ENCODE measurements at places on chromosomes 3 and 15. TPM values are rescaled to one million over a fixed set of nuclear protein-coding genes. Genes with fewer than 3 reads are reported as not detected.

Gene AMIGO3
- not detected for total RNA-seq

Gene ITIH1
- total RNA-seq, result 12.3 TPM

Gene SLC15A2
- 1.0 TPM for total RNA-seq

DNA sequence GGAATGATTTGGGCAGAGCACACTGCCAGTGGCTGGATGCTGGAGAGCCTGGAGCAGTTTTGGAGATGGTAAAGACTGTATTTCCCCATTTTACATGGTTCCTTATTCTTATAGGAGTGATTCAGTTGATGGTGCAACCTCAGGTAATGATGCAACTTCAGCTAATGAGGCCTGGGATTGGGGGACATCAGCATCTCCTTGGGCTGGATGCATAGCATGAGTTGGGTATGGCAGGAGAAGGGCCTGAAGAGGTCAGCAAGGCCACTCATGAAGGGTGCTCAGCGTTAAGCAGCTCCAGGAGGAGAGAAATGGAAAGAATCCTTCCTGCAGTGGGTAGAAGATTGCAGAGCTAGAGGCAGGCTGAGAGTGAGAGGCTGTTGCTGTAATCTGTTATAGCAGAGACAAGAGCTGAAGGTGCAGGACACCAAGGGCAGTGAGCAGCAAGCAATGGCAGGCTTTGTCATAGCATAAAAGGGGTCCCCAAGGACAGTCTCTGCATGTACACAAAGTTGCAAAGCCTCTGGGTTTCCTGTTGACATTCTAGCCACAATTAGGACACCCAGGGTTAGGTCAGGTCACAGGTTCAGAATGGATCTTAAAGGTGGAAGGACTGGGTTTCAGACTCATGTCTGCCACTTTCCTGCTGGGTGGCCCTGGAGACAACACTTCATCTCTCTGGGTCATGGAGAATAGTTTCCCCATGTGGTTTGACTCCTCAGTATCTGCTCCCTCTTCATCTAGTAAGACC, 29.5 kb upstream of the SNRK start:
- no peaks in the 10 kb centered on the region for H3K27me3 ChIP-seq
- peaks cover 10% of the 10 kb centered on the region for H3K4me1 ChIP-seq
- H3K4me3 ChIP-seq, result no peak overlapping the region
- H3K27ac ChIP-seq, result no peak overlapping the region
- no peaks in the 10 kb centered on the region for H3K36me3 ChIP-seq
- DNase-seq, result no peak

- H3K4me3 ChIP-seq, result no peak overlapping the region
- no peak for DNase-seq
- no peaks in the 10 kb centered on the region for H3K36me3 ChIP-seq
- peaks cover 28% of the 10 kb centered on the region for H3K4me1 ChIP-seq
- no peak overlapping the region for H3K27ac ChIP-seq
- no peaks in the 10 kb centered on the region for H3K27me3 ChIP-seq
Measured at GRCh38 chr15:45326741-45327140, 51.6 kb downstream of the GATM start.

DNA sequence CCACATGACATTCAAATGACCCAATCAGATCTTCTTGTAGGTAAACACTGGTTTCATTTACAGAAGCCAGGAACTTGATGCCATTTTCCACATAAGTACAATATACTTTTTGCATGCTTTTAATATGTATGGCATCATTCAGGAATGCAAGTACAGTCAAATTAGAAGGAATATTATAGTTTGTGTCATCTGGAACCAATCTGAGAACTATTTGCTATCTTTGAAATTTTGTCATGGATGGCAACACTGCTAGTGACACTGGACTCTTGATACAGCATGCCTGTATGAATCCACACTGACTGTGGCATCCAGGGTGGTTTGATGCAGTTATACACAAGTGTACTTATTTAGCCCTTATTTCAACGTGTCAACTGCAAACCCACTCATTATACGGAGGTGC, 141.6 kb downstream of the EBLN2 start:
- no peak overlapping the region for H3K27ac ChIP-seq
- DNase-seq, result no peak
- no peaks in the 10 kb centered on the region for H3K36me3 ChIP-seq
- no peaks in the 10 kb centered on the region for H3K27me3 ChIP-seq
- H3K4me3 ChIP-seq, result no peak overlapping the region

DNA sequence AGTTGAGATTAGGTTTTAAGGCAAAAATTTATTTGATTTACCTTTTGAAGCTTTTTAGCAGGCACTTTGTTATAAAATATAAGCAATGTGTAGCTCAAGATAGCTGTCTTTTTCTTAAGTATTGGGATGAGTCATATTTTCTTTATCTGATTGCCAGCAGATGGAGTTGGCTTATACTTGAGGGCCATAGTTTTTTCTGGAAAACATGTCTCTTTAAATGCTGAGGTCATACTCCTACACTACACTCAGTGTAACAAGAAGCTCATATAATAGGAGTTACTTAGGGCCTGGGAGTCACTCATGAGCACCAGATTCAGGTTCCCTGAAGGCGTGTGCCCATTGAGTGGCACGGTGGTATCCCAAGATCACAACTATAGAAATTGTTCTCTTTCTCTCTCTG, 579.8 kb downstream of the EDEM1 start:
- H3K27me3 ChIP-seq, result no peaks in the 10 kb centered on the region
- H3K4me3 ChIP-seq, result no peak overlapping the region
- H3K36me3 ChIP-seq, result no peaks in the 10 kb centered on the region
- H3K27ac ChIP-seq, result no peak overlapping the region
- H3K4me1 ChIP-seq, result no peaks in the 10 kb centered on the region

- no peak for DNase-seq
- no peak overlapping the region for H3K27ac ChIP-seq
- H3K4me1 ChIP-seq, result peaks cover 16% of the 10 kb centered on the region
- H3K27me3 ChIP-seq, result no peaks in the 10 kb centered on the region
- H3K4me3 ChIP-seq, result no peak overlapping the region
- H3K36me3 ChIP-seq, result no peaks in the 10 kb centered on the region
Measured at GRCh38 chr3:31165399-31165860, 271.0 kb upstream of the GADL1 start.

DNA sequence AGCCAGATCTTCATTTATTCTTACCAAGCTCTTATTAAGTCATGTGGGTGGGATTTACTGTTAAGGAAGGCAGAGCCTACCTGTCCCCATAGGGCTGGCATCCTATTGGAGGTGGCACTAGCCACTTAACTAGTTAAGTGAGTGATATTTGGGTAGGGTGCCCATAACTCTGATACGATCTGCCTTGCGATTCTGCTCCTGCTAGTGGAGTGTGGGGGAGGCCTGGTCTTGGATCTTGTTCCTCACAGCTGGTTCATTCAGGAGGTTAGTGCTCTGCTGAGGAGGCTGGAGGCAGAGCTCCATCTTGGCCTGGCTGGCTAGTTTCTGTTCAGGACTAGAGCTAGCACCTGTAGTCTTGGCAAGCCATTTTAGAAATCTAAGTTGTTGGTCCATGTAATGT, 9.3 kb downstream of the BAHD1 start:
- H3K4me1 ChIP-seq, result peaks cover 70% of the 10 kb centered on the region
- no peaks in the 10 kb centered on the region for H3K27me3 ChIP-seq
- no peak for DNase-seq
- H3K4me3 ChIP-seq, result no peak overlapping the region

DNA sequence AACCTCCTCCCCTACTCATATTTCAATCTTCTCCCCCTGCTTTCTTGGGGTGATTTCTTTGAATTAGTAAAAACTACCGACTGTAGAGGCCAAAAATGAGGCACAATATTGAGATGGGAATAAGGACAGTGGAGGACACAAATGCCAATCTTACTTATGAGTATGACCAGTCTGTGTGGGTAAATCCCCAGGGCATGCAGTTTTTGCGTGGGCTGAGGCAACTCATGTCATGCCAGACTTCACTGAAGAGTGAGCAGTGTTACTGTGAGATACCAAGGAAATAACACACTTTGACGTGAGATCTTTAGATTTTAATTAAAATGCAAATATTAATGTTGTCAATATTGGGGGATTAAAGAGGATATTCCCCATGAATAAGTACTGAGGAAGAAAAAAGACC, 254.3 kb upstream of the ICE2 start:
- H3K27ac ChIP-seq, result no peak overlapping the region
- no peak for DNase-seq
- H3K27me3 ChIP-seq, result no peaks in the 10 kb centered on the region
- peaks cover 57% of the 10 kb centered on the region for H3K4me1 ChIP-seq
- no peak overlapping the region for H3K4me3 ChIP-seq
- H3K36me3 ChIP-seq, result no peaks in the 10 kb centered on the region

- peaks cover 35% of the 10 kb centered on the region for H3K4me1 ChIP-seq
- DNase-seq, result no peak
- no peaks in the 10 kb centered on the region for H3K36me3 ChIP-seq
- peak overlapping the region; percentile 98 for H3K4me3 ChIP-seq
Measured at GRCh38 chr3:41199866-41200668, 762 bp downstream of the CTNNB1 start.

DNA sequence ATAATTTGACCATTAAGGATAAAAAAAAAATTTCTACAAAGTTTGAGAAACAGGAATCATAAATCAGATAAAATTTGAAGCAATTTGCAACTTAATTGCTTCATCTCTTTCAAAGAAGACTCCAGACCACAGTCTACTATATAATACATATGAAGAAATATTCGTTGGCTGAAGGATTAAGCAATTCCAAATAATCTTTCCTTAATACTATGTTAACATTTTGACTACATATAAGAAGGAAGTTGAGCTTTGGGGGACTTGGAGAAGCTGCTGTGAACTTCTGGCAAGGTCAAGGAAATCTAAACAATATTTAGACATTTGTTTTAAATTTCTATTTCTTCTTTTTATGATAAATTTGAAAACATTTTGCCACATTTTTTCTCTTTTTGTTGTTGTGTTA, 13.5 kb upstream of the GABRR3 start:
- H3K27me3 ChIP-seq, result no peaks in the 10 kb centered on the region
- H3K4me1 ChIP-seq, result no peaks in the 10 kb centered on the region
- no peak for DNase-seq
- no peaks in the 10 kb centered on the region for H3K36me3 ChIP-seq
- H3K4me3 ChIP-seq, result no peak overlapping the region

GRCh38 chr3:126128504-126129397, 44.8 kb upstream of the SLC41A3 start:
- H3K27me3 ChIP-seq, result no peaks in the 10 kb centered on the region
- H3K4me3 ChIP-seq, result no peak overlapping the region
- H3K4me1 ChIP-seq, result peaks cover 10% of the 10 kb centered on the region
- no peaks in the 10 kb centered on the region for H3K36me3 ChIP-seq
- DNase-seq, result no peak
- H3K27ac ChIP-seq, result no peak overlapping the region
